ENCODE measurements at places on chromosomes 7 and 10. TPM values are rescaled to one million over a fixed set of nuclear protein-coding genes. Genes with fewer than 3 reads are reported as not detected.

DNA sequence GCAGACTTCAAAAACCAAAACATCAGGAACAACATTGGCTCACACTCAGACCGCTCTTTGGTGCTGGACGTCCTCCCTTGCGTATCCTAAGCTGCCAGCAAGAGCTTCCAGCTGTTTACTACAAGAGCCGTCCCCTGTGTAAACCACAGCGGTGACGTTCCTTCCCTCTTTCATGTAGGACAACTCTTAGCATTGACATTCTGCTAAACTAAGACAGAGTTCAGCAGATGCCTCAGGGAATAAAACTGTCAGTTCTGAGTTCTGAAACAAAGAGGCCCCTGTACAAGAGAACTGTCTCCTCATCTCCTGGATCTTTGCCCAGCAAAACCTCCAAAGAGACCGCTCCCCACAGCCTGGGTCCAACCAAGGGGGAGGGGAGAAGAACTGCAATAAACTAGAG lies 57.8 kb upstream of the OPALIN start:
- DNase-seq: no peak

GRCh38 chr10:120115959-120116358 lies 223.4 kb downstream of the SEC23IP start:
- DNase-seq: no peak

DNA sequence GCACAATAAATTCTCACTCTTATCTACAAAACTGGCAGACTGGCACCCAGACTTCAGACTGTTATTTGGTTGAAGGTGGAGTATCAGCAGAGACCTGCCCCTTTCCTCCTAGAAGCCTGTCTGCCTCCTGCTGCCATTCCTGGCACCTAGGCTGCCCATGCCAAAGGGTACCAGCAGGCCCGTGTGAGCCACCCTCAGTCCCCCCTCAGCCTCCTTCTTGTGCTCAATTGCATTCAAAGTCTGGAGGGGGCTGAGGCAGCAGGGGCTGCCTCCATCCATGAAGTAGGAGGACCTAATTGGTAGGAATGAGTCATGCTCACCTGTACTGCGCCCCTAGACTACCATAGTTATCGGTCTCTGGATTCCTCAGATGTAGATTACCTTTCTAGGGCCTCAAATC lies 440.9 kb upstream of the GRM3 start:
- no peak for DNase-seq

- no peak for DNase-seq
Measured at GRCh38 chr10:9579110-9579705, 1438.5 kb upstream of the CELF2 start.

GRCh38 chr10:60662917-60663614 lies 115.2 kb upstream of the CDK1 start:
- DNase-seq: no peak

DNA sequence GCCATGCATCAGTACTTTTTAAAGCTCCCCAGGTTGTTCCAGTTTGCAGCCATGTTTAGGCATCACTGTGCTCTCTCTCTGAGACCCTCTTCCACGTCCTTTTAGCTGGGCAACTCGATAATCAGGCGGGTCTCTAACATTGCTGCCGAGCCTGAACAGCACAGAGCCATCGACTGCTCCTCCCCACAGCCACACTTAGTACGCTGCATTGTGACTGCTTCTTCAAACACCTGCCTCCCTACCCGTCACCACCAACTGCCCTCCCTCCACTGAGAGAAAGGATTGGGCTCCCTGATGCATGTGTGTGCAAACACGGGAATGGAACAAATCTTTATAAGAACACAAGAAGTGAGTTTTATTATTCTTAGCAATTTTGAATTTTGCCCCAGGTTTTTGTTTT lies 11.4 kb upstream of the TACR2 start:
- no peak for DNase-seq

The CASTOR2 gene
- total RNA-seq: 5.2 TPM
